A172 (cell line): ENCODE measurements at places on chromosomes 4 and X. TPM values are rescaled to one million over a fixed set of nuclear protein-coding genes. Genes with fewer than 3 reads are reported as not detected.

H2BW1 gene
- not detected in 2 replicates for total RNA-seq

LEF1 gene
- 4.7 and 6.1 TPM in 2 replicates for total RNA-seq

USP17L28 gene
- not detected in 2 replicates for total RNA-seq

- peak; percentile 55 for DNase-seq
These were observed 61.2 kb upstream of the DAPP1 start for GRCh38 chr4:99755223-99755944.

GRCh38 chrX:148574237-148574973 lies 74.0 kb downstream of the AFF2 start:
- DNase-seq = no peak

DNA sequence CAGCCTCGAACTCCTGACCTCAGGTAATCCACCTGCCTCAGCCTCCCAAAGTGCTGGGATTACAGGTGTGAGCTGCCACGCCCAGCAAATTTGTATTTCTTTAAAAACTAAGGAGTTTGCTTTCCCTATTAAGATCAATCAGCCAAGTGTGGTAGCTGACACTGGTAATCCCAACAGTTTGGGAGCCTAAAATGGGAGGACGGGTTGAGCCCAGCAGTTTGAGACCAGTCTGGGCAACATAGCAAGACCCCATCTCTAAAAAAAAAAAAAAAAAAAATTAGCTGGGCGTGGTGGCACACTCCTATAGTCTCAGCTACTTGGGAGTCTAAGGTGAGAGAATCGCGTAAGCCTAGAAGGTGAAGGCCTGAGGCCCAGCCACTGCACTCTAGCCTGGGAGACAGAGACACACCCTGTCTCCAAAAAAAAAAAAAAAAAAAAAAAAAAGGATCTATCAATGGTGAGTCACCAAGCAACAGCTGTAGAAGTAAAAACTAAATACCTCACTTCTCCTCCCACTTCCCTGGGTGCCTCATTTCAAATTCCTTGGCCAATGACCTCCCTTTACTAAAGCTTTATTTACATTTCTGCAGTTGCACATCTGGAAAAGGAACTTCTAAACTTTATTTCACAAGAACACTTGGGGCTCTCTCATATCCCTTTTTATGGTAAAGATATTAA lies 54.5 kb downstream of the LDB2 start:
- no peak for DNase-seq

DNA sequence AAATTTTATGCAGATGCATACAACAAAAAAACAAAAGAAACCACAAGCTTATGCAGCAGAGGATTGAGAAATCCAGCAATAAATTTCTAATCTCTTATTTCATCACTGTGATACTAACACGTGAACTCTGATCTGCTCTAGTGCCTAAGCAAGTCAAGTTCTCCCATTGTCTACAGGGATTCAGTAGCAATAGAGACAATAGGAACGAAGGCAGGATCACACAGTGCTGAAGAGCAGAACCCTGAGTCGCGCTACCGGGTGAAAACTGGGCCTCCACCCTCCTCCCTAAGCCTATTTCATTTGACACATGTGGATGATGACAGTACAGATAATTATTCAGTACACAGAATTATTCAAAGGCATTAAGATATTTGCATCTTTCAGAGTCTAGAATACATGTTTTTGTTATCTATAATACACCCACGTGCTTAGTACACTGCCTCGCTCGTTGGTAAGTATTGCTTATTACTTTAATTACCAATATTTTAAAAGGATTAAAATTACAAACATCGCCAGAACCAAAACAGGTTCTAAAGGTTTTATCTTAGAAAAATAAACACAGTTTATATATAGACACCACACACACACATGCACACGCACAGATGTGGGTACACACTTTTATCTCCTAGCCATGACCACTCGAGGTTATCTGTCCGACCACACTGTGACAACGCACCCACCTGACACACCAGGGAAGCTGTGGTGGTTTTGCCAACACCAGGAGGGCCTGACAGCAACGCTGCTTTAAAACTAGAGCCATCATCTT lies 60.1 kb downstream of the RFC1 start:
- no peak for DNase-seq

DNA sequence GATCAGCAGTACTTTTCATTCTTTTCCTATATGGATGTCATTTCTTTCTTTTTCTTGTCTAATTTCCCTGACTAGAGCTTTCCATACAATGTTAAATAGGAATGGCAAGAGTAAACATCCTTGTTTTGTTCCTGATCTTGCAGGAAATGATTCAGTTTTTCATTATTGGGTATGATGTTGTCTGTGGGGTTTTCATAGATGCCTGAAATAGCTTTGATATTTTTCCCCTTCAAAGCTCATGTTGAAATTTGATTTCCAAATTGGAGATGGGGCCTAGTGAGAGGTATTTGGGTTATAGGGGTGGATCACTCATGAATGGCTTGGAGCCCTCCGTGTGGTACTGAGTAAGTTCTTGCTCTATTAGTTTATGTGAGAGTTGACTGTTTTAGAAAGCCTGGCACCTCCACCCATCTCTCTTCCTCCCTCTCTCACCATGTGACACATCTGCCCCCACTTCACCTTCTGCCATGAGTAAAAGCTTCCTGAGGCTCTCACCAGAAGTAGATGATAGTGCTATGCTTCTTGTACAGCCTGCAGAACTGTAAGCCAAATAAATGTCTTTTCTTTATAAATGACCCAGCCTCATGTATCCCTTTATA lies 22.3 kb upstream of the VSIG1 start:
- DNase-seq = no peak

DNA sequence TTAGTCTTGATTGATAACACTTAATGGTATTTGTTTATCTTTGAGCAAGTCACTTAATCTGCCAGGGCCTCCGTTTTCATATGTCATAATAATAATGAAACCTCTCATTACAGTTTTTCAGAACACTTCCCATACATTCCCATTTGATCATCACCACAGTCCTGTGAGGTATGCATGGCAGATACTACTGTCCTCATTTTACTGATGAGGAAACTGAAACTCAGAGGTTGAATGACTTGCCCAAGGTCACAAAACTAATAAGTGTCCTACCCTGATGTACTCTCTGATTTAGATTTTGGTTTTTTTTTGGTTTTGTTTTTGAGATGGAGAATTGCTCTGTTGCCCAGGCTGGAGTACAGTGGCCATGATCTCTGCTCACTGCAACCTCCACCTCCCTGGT lies 25.7 kb downstream of the ZFX start:
- no peak for DNase-seq

DNA sequence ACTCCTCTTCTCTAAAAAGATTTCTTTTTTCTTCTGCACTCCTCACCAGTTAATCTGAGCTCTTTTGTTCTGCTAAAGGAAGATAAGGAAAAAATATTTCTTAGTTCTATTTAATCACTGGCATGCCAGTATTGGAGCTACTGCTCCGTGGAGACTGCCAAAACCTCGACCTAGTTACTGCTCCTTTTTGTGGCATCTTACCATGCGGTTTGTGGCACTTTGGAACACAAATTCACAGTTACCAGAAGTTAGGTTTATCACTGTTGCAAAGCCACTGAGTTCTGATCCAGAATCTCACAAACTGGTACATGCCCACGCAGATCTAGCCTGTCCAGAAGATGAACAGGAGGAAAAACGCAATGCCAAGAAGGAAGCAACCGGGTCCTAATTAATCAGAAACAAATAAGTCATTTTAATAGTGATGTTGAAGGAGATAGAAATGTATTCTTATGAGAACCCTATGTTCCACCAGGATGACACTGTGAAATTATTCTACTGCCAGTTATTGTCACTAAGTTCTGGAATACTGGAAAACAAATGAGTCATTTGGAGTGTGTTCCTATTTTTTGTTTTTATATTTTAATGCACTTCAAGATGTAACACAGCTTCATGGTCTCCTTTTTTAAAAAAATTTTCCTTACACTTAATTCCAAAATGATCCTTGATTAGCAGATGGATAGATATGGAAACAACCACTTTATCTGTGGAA lies 106.7 kb upstream of the GK2 start:
- DNase-seq = no peak

GRCh38 chr4:38313175-38313574 lies 350.8 kb upstream of the KLF3 start:
- DNase-seq = no peak
